HS-27A (cell line): ENCODE measurements at places on chromosomes 11 and 22.

- DNase-seq = peak; percentile 20
These were observed 12.2 kb upstream of the MMP12 start for GRCh38 chr11:102886999-102887398.

DNA sequence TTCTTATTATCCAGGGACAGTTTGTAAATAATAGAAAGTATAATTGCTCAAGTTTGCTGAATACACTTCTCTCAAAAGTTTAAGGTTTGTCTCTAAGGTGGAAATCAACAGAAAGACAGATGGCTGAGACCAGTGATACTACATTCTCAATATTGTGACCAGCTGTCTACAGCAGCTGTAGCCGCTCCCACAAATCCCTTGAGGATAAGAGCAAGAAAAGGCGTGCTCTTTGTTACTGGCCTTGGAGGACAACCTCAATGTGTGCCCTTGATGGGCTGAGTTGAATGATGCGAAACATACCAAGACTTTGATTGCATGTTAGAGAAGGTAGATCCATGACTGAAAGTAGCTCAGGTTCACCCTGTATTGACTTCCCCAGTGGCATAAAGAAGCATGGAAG is 6.1 kb downstream of the OR6M1 start:
- DNase-seq = no peak

DNA sequence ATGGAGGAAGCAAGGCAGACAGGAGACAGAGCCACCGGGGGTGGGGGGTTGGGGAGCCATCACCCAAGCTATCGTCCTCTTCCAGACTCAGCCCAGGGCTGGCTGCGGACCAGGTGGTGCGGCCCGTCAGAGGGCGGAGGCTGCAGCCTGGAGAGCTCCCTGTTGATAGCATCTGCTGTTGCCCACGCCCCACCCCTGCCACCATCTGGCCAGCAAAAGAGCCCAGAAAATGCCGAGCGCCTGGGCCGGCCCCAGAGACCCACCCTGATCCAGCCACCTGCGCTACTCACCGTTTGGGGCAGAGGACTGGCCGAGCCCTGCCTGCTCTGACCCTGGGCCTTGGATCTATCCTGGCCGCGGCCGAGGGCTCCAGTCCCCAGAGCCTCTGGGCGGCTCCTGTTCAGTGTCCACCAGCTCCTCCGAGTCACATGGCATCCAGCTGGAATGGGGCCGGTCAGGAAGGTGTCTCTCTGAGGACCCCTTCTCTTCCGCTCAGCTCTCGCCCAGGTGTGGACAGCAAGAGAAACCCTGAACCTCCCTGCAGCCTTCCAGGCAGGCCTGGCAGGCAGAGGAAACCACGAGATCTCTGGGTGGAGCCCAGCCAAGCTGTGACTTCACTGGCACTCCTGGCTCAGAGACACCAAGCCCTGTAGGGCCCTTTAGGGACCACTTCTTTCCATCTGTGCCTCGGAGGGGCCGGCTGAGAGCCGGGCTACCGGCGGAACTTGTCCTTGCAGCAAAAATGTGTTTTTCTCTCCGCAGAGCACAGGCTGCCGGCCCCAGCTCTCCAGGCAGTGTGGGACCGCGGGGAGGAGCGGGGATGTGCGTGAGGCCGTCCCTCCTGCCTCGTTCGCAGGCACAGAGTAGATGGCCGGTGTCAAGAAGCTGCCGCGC is at the start of gene MRGPRE:
Gene MRGPRE (minus strand): TSS at position 567 of the 894 bp plus-strand sequence. CDS start 3,618 bp downstream, outside the sequence.
- no peak for DNase-seq

- no peak for DNase-seq
These were observed 85.3 kb upstream of the CCDC90B start for GRCh38 chr11:83371489-83371888.

DNA sequence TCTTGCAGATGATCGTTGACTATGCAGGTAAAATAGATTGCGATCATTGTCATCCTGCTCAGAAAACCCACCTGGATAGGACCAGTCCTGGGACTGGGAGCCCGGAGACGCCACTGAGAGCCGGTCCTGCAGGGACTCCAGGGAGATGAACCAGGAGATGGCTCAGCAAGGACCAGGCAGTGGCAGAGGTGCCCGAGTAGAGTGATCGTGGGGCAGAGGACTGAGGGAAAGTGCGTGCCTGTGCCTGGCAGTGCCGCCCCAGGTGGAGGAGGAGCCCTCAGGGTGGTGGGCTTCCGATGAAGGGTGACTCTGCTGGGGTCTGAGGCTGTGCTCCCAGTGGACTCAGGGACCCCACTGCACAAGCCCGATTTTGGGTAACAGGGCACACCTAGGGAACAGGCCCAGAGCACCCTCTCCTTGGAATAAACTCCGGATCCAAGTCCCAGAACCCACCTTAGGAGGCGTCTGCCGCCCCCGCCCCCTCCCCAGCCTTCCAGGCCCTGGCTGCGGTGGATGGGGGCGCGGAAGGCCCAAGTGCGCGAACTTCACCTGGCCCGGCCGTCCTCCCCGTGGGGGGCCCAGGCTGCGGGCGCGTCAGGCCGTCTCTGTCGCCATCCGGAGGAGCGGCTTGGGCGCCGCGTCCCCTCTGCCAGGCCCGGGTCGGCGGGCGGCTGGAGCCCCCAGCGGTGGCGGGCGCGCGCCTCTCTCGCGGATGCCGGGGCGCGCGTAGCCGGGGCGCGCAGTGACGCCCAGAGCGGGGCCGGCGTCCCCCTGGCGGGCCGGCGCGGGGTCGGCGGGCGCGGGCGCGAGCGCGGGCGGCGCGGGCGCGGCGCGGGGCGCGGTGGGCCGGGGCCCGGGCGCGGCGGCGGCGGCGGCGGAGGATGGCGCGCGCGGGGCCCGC is 1338.8 kb downstream of the BRD1 start:
- no peak for DNase-seq

DNA sequence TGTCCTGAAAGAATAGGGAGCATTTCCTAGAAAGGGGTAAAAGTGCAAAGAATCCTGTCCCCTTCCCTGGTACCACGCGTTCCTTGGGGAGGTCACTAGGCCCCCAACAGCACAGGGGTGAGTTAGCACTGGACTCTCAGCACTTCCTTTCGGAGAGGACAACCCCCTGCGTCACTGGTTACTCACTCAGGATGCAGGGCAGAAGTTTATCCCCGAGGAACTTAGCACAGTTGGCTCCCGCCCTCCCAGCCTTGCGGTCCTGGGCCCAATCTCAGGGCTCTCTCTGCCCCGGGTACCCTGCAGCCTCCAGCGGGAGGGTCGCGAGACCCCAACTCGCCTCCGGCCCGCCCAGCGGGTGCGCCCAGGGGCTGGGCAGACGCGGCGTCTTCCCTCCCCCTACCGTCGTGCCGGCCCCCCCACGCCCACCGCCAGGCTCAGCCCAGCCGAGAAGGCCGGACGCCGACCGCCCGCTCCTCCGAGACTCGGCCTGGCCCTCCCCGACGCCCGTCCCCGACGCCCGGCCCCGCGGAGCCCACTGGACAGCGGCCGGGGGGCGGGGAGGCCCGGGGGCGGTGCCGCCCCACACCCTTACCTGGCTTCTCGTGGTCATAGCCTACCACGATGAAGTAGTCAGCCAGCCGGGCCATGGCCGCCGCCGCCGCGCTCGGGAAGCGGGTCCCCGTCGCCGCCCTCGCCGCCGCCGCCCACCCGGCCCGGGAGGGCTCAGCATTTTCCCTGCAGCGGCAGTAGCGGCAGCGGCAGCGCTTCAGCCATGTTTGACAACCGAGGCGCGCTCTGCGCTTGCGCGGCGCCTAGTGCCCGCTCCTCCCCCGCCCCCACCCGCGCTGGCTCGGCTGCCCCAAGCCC is at the start of gene SBF2:
Gene SBF2 (minus strand): TSS at position 797 of the 867 bp plus-strand sequence. CDS start 150 bp downstream, at position 647.
- peak; percentile 41 for DNase-seq

DNA sequence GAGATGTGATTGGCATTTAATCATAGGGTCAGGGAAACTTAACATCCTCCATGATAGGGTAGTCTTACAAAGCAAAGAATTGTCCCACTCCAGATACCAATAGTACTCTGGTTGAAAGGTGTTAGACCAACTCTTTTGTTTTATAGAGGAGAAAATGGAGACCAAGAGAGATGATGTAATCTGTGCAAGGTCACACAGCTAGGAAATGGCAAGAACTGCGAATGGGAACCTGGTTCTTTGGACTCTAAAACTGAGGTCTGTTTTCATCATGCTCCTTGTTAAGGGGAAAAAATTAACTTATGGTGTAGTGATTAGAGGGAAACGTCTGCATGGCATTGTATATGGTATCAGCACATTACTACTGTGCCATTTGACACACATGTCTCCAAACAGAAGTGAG is 171.1 kb downstream of the COMMD9 start:
- DNase-seq = no peak

DNA sequence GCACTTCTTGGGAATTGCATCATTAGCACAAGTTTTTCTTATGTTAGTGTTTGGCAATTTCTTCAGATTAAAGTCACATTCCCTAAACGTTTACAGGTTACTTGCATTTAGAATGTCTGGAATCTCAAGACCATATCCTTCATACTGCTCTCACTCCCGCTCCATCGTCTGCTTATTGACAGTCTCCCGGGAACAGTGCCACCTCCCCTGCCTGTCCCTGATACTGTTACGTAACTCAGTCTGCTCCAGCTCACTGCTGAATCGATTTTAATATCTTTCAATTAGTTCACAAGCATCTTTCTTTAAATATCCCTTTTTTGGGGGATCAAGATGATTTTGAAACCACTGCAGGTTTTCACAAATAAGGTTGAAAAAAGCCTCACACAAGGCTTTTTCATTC is 48.2 kb downstream of the GLYATL2 start:
- no peak for DNase-seq

GRCh38 chr22:20792966-20793728 is 19.2 kb downstream of the SERPIND1 start:
- no peak for DNase-seq

DNA sequence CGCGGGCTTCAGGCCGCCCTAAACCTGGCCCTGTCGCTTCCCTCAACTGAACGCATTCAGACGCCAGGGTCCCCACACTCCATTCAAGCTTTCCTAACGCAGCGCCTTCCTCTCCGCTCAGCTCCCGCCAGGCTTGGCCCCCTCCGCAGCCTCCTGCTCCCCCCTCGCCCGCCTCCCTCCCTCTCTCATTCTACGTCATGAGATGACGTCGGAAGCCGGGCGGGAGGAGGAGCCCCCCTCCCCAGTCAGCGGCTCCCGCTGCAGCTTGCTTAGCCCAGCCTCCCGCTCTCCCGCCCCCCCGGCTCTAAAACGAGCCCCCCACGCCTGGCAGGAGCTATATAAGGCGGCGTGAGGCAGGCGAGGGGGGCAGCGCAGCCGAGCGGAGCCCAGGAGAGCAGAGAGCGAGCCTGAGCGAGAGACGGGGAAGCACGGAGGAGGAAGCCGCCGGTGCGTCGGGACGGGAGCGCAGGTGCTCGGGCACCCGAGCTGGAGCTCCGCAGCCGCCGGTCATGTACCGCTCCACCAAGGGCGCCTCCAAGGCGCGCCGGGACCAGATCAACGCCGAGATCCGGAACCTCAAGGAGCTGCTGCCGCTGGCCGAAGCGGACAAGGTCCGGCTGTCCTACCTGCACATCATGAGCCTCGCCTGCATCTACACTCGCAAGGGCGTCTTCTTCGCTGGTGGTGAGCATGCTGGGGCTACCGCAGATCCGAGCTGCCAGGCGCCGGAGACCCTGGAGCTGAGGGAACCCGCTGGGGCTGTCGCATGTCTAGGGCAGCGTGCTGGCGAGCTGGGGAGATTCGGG is at the start of gene NPAS4:
Gene NPAS4 (plus strand): TSS at position 365 of the 806 bp plus-strand sequence. CDS start 145 bp downstream, at position 510.
- no peak for DNase-seq

DNA sequence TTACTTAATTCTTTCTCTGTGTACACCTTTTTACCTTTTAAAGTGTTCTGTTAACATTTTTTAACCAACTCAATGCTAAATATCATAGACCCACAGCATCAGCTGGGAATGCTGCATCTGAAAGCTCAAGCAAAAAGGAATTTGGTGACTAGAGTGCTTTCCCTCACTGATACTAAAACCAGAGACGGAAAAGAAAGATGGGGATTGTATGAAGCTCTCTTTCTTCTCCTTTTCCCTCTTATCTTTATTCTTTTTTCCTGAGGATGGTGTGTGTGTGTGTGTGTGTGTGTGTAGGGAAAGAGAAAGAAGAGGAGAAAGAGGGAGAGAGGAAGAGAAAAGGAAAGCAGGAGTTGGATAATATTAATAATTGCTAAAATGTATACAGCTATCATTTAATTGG is 4.1 kb upstream of the SIK2 start:
- no peak for DNase-seq

DNA sequence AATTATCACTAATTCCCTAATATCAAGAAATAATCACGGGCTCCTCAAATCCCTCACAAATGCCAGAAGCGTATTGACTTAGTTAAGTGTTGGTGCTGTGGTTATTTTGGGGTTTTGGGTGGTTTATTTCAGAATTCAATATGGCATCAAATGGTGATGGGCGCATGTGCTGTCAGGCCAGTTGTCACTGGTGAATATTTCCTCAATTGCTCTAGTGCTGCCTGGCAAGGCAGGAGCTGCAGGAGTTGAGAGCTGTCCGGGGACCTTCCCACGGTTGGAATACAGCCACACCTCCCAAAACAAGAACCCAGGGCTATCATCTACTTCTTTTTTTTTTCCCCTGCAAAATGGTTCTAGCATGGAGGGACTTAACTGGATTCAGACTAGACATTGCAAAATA is 10.3 kb downstream of the IGLL5 start:
- DNase-seq = no peak

- peak; percentile 38 for DNase-seq
These were observed 52.9 kb downstream of the UVRAG start for GRCh38 chr11:75867778-75868374.

GRCh38 chr11:66951135-66951534 is 7.0 kb downstream of the PC start:
- no peak for DNase-seq

- DNase-seq = no peak
These were observed 216.8 kb downstream of the TMEM135 start for GRCh38 chr11:87254562-87254961.

GRCh38 chr11:59660621-59661020 is 8.2 kb downstream of the PATL1 start:
- no peak for DNase-seq

- DNase-seq = no peak
These were observed 53.7 kb downstream of the UBASH3B start for GRCh38 chr11:122709039-122709760.

DNA sequence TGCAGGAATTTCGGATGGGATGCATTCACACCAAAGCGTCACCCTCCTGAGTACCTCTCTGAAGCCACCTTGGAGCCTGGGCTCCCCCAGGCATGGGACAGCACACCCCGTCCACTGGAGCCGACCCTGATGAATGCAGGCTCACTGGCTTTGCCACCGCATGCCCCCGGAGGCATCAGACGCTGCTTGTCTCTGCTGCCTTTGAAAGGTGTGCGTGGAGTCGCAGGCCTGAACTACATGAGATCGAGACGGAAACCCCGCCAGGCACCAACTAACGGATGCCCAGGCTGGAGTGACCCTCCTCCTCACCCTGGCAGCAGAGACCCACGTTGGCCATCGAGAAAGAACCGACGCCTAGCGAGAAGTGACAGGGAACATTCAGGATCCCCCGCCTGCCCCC is 22.5 kb downstream of the KRTAP5-5 start:
- no peak for DNase-seq

- no peak for DNase-seq
These were observed 36.5 kb downstream of the OR2AG2 start for GRCh38 chr11:6735306-6735705.

DNA sequence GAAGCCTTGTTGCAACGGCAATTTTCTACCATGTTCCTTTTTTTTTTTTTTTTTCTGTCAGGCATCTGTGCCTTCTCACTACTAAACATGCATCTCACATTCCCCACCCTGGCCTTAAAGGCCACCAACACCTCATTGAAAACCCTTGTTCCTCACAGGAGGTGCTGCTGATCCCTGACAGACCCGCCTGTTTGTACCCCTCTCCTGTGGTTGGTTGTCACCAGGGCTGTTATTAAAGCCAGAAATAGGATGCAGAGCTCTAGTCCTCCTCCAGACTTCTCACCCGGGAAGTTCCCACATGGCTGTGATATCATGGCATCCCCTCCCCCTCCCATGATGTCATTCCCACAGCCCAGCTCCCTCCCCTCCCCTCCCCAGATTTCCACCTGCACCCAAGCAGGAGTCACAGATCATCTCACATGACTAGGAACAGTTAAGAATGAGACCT is 302.8 kb upstream of the NCAM1 start:
- DNase-seq = no peak
